C1 segment of cervical spinal cord (tissue), 14 donors: ENCODE measurements at places on chromosomes 5 and 9.

DNA sequence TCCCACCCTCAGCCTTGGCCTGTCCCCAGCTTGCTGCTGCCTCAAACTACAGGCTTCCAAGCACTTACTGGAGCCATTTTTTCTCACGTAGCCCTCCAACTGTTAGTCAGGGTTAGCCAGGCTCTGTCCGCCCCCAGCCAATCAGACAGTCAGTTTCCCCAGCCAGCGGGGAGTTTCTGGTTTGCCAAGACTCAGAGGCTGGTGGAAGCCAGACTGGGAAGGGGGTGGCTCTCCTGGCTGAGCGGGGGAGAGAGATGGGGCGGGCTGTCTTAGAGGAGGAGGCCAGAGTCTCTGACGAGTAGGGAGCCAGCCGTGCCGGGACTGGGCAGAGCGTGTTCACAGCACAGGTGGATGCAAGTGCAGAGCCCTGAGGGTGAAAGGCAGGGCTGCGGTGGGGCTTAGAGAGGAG lies 15.3 kb downstream of the PROP1 start:
- no peak for DNase-seq

DNA sequence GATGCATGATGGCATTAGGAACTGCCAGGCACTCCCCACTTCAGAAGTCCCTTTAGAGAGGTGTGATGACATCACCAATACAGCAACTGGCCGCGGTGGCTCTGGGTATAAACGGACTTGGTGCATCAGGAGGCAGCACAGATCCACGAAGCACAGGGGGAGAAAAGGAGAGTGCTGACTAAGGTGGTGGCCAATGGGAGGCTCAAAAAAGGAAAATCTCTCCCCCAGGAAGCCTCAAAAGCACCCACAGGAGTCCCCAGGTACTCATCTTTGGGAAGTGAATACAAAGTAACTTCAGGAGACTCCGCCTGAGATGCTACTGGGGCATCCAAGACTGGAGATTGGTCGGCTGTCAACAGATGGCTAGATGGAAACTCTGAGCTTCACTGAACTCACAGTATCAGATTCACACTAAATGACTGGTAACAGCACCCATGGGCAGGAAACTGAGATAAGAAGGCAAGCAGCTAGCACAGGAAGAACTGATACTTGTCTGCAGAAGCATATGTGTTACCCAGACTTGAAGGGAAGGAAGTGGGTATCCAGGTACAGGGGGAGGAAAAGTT lies 7.6 kb downstream of the TTC39B start:
- DNase-seq: no peak

DNA sequence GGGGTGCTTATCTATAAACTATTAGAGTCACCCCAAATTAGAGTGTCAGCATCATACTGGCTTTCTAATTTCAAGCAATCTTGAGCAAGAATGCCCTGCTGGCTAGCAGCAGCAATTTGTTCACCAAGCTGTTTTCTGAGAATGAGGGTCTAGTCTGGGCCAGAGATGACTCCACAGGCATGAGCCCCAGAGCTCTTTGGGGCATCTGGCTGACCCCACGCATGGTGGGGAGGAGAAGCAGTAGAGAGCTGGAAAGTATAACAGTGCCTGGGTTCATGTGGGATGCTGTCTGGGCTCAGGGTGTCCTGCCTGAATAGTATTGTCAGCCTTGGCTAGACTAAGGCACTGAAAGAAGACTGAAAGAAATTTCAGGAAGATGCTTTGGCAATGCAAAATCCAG lies 64.9 kb downstream of the C6 start:
- no peak for DNase-seq

DNA sequence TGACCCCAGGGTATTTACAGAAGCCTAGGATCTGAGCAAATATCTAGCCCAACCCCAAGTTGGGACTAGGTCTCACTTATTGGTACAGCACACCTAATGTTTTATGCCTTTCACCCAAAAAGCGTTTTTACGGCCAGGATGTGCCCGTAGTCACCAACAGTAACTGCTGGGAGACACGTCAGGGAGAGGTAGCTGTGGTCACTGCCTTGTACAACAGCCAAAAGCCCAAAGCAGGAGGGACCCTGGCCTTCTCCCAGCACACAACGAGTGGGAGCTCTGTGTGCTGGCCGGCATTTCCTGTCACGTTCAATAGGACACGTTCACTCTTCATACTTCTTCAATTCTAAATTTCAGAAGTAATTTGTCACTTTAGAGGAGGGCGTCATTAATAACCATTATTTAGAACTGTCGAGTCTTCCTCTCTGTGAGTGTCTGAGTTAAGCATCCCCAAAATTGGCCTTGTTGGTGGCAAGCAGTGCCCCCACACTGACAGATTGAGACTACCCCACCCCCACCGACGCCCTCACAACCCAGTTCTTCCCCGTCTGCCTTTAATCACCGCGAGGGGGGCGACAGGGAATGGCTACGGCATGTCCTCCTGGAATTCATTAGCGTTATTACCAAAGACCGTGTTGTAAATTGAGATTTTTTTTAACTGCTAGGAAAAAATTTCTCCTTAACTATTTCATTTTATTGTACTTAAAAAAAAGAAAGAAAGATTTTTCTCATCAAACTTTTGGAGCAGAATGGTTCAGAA lies 80.7 kb downstream of the MVB12B start:
- DNase-seq: no peak

GRCh38 chr9:119963258-119963797 lies 594.1 kb upstream of the BRINP1 start:
- DNase-seq: no peak

DNA sequence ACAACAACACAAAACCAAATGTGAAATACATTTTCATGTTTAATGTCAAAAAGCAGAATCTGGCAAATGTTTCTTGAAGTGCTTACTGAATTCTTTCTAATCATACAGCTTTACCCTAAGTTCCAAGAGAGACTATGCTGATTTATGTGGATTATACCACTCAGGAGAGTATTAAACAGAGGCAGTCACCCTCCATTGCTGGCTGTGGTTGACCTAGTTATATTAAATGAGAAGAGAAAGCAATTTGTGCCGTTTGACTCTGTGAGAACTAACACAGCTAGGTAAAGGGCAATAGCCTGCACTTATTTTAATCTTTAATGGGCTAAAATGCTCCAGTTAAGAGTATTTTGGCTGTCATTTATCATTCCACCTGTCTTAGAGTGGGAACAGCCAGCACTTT lies 62.6 kb downstream of the ELL2 start:
- no peak for DNase-seq

DNA sequence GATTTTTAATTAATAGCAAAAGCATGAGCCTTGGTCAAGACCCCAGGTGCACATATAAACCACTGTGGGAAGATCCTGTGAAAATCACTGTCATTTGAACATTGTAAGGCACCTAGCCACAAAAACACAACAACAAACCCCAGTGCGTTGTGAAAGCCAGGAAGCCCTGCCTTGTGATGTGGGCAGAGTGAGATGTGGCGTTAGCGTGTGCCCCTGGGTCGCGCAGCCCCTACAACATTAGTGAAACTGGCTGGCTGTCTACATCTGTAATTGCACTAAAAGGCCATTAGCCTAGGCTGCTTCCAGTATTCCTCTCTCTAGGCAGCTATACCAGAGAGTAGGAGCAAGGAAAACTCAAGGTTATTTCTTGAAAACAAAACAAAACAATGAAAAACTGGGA lies 21.1 kb upstream of the PDZD2 start:
- no peak for DNase-seq

DNA sequence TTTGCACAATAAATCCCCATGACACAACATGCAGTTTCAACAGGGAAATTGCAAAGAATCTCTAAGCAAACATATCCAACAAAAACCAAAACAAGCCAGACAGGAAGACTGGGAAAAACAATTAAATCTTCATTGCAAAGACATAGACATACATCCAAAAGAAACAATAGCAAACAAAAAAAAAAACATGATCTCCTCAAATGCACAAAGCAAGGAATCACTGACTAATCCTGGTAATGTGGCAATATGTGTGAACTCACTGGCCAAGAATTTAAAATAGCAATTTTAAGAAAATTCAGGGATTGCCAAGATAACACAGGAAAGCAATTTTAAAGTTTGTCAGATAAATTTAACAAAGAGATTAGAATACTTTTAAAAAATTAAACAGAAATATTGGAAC lies 520.1 kb upstream of the SMC2 start:
- DNase-seq: no peak

- DNase-seq: no peak
Observed at GRCh38 chr5:8523501-8523900, 654.6 kb downstream of the MTRR start.

- no peak for DNase-seq
Observed at GRCh38 chr9:73841018-73841417, 656.1 kb upstream of the RORB start.

DNA sequence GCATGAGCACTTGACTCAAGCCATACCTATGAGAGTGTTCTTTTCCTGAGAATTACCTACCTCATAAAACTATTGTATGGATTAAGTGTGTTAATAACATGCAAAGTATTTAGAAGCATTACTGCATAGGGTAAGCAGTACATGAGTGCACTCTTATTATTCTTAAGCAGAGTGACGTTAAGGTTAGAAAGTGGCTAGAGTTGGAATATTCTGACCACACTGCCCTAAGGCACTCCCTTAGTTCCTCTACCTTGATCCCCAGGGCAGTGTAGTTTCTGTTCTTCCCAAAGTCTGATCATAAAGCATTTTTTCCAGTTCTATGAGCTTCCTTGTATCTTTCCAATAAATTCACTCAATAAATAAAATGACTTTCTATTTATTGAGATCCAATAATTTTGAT lies 189.2 kb downstream of the PCSK1 start:
- no peak for DNase-seq

- DNase-seq: no peak
Observed at GRCh38 chr5:158780656-158781237, 319.0 kb downstream of the EBF1 start.

- DNase-seq: no peak
Observed at GRCh38 chr9:117887383-117887782, 183.2 kb downstream of the TLR4 start.

- DNase-seq: no peak
Observed at GRCh38 chr5:53076014-53076583, 33.5 kb downstream of the MOCS2 start.
